Psoas muscle (tissue), 8 donors: ENCODE measurements at places on chromosomes 1 and 21. TPM values are rescaled to one million over a fixed set of nuclear protein-coding genes. Genes with fewer than 3 reads are reported as not detected.

DNA sequence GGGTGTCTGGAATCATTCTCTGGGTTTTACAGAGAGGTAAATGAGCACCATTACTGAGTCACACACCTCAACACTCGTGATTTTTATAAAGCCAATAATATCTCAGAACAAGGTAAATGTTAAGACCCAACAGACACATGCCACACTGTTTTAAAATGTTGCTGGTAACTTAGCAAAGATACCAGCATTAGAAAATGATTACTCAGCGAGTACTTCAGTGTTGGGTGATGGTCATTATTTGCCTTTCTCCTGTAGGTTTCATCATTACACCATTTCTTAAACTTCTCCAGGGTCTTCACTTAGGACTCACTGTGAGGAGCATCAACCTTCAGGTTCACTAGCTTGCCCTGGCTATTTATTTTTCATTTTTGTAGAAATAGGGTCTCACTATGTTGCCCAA is 6.9 kb upstream of the C4BPB start:
- DNase-seq: no peak

DNA sequence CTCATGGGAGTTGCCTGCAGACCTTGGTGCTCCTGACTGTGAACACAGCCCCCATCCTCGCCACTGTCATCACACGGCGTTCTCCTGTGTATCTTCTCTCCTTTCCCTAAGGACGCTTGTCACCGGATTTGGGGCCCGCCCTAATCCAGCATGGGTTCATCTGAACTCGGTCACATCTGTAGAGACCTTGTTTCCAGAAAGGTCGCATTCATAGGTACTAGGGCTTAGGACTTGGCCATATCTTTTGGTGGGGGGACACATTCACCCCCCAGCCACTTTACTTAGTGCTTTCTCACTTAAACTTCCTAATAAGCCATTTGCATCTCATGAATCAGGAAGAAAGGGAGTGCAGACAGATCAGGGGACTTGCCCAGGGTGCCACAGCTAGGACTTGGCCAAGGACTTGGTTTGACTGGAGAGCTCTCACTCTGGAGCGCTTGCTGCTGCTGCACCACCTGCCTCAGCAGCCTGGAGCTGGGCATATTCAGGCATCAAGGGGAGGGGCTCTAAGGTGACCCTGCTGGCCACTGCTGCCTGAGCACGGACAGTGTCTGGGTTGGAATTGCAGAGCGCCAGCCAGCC is 9.7 kb downstream of the NPPA start:
- DNase-seq: no peak

GRCh38 chr1:215269955-215270354 is 187.4 kb downstream of the KCNK2 start:
- DNase-seq: no peak

DNA sequence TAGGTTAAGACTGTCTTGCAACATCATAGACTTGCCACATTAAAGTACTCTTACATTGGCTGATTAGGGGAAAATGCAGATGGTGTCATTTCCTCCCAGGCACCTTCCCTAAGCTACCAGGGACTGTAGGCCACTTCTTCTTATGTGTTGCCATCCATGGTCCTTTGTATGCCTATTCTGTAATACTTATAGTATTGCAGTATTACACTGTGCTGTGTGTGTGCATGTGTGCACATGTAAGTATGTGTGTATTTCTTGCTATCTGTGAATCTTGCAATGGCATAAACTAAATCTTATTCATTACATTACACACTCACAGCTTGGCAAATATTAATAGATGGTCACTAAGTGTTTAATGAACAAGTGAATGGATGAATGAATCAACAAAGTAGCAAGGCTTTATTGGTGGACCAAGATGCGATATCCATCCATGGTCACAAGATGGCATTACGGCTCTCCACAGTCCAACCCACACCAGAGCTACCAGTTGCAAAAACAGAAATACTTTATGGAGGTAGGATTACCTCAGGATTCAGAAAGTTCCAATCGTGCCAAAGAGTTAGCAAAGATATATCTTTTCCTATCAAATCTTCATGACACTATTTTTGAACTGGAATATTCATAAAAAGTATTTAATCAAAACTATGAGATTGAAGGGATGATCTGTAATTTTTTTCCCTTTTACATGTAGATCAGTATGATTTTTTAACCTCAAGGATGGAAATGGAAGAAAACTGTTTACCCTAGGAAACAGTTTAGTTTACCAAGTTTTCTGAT is 160.2 kb downstream of the DENND1B start:
- DNase-seq: no peak

DNA sequence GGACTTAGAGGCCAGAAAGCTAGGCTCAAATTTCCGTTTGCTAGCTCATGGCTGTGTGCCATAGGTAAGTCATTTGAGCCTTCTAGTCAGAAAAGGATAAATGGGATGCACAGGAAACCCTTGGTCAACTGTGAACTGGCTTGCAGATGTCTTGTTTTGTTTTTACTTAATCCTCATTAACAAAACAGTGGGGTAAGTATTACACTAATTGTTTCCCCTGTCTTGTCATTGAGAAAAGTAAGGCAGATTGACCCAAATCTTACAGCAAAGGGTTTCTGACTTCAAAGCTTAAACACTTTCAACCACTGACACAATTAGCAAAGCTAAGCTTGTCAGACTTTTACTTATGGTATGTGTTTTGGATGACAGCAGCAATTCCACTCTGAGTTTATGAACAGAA is 291.3 kb downstream of the NTNG1 start:
- no peak for DNase-seq

GRCh38 chr1:22562584-22563583 is at the start of gene EPHA8:
EPHA8 (plus strand) TSS chr1:22563489; CDS start chr1:22563636, 147 bp downstream.
- DNase-seq: no peak

Gene CHD5
- total RNA-seq: not detected

- peak; percentile 43 for DNase-seq
These were observed 10.6 kb upstream of the DIP2A start for GRCh38 chr21:46448108-46448507.

Gene RGS16
- 11.9 TPM for total RNA-seq

DNA sequence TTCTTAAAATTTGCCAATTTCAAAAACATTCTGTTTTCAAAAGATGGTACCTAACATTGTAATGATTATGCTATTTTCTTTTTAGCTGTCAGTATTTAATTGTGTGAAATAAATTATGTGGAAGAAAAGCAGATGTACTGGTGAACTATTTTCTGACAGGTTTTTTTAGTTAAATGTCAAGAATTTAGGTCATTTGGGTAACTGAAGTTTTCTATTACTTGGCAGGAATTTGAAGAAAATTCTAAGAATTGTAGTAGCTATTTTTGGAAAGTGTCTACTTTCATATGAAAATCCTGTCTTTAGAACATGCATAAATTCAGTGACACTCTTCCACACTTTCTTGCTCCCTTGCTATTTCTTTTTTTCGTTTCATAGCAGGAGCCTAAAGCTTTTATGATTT is 28.5 kb upstream of the PTPRC start:
- no peak for DNase-seq

Gene CYP2J2
- 55.7 TPM for total RNA-seq

DNA sequence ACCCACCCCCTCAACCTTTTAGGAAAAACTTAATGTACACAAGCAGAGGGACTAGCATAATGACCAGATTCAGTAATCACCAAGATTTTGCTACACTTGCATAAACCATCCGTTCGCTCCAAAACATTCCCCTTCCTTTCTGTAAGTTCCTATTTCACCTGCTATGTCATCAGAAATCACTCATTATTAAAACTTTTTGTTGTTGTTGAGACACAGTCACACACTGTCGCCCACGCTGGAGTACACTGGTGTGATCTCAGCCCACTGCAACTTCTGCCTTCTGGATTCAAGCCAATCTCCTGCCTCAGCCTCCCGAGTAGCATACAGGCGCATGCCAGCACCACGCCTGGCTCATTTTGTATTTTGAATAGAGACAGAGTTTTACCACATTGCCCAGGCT is 3.4 kb downstream of the MRPL20 start:
- no peak for DNase-seq

Gene TCHHL1
- total RNA-seq: not detected

DNA sequence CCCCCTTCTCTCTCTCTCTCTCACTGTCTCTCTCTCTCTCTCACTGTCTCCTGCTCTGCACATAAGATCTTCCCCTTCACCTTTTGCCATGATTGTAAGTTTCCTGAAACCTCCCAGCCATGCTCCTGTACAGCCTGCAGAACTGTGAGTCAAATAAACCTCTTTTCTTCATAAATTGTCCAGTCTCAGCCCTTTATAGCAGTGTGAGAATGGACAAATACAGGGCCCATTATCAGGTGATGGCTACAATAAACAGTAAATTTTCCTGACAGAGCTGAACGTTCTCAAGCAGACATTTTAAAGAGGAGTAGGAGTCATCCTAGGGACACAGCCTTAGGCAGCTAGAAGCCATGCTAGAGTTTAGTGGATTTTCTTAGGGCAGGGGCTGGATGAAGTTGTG is 1679.7 kb upstream of the B3GALT2 start:
- no peak for DNase-seq

DNA sequence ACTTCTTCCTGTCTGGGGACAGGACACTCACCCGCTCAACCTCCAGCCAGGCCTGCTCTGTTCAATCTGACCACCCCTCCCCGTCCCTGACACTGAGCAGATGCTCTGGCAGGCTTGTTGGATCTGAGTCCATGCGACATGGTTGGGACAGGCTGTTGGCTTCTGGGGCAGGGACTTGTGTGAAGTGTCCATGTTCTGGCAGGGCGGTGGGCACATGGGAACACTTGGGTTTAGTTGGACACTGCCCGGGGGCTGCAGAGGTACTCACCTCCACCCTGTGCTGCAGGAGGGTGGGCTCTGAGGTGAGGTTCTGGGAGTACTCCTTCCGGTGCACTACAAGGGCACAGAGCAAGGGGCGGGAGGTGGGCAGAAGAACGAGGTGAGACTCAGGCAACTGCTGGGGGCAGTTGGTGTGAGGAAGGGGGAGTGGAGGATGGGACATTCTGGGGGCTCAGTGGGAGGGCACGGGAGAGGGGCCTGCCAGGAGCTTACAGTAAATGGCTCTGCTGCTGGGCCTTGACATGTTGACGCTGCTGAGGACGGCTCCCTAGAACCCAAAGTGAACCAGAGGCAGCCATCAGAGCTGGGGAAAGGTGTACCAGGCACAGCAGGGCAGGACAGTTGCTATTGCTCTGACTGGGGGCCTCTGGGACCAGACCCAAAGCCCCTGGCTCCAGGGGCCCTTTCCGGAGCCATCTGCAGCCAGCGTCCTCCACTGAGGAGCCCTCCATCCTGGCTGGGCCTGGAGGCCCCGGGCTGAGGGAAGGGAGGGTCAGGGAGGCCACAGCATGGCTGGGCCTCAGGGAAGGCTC is 2.3 kb downstream of the EPS8L3 start:
- DNase-seq: peak; percentile 35

DNA sequence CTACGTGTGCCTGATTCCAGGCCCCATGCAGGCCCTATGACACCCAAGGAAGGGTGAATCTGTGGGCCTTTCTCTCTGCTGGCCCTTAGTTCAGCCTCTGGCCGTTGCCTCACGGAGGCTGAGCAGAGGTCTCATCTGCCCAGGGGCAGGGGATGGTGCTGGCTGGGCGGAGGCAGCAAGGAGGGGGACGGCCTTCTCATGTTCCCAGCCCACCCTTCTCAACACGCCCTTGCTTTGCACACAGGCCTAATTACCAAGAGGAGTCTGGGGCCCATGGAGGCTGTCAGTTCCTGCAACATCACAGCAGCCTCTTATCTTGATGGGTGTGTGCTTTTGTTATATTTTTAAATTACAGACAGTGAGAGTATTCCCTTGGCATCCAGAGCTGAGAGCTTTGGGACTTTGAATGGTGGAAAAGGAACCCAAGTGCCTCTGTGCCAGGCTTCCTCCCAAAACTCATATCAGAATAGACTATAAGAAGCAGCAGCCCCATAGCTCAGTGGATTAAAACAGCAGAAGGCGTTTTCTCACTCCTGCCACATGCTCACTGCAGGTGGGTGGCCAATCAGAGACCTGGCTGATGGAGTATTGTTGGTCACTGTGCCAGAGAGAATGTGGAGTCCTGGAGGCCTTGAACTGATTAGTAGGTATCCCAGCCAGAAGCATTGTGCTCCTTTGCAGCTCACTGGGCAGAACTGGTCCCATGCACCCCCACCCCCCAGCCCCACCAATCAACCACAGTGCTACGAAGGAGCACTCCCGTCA is 164.9 kb downstream of the CAMTA1 start:
- no peak for DNase-seq

- DNase-seq: no peak
These were observed 205.3 kb downstream of the DAB1 start for GRCh38 chr1:57218487-57219079.

DNA sequence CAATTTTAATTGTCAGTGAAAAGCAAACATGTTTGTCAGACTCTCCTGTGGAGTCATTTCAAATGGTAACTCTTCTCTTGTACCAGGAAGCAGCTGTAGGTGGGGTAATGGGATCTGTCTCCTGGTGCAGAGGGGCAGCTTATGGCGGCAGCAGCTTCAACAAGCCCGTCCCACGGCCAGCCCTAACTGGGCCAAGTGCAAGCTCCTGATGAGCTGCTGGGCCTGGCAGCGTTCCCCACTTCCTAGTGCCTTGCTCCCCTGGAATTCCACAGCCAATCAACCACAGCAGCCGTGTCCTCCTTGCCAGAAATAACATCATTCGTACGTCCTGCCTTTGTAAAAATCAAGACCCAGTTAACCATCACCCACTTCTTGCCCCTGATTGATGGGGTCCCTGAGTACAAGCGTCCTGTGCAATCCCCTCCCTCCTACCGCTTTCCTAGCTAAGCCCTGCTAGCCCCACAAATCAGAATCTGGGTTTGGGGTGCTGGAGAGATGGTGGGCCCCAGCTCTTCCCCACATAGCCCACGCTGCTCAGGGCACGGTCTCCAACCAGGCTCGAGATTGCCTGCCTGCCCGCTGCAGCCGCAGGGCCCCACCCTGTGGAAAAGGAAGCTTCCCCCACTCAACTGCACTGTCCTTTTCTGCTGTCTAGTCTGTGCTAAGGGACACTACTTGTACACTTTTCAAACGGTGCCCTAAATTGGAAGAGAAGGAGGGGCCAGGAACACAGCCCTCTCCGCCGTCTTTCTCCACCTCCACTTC is 61.2 kb downstream of the TOR1AIP2 start:
- DNase-seq: peak; percentile 76

DNA sequence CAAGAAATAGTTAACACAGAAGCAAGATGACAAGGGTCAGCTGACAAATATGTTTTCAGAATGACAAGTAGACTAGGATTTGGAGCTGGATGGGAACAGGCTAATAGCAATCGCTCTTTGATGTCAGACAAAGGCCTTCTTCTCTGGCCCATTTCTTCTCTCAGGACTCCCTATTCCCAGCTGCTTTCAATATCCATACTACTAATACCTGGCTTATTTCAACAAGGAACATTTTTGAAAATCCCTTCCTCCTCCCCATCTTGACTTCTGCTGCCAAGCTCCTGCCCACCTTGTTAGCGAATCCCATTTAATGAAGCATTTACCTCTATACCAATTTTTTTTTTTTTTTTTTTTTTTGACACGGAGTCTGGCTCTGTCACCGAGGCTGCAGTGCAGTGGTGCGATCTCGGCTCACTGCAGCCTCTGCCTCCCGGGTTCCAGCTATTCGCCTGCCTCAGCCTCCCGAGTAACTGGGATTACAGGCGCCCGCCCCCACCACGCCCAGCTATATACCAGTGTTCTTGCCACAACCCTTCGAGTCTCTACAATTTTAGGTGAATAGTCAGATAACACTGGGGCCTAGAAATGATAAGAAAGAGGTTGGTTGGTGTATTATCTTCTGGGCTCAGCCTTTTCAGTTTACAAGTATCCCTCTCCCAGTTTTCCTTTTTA is 68.4 kb downstream of the MACF1 start:
- no peak for DNase-seq
